ENCODE measurements at places on chromosomes 4 and X.

- DNase-seq, result peak; percentile 78
Observed at GRCh38 chr4:41506130-41506529, 31.8 kb upstream of the LIMCH1 start.

GRCh38 chr4:26692014-26692726 is 108.3 kb downstream of the TBC1D19 start:
- DNase-seq, result no peak

DNA sequence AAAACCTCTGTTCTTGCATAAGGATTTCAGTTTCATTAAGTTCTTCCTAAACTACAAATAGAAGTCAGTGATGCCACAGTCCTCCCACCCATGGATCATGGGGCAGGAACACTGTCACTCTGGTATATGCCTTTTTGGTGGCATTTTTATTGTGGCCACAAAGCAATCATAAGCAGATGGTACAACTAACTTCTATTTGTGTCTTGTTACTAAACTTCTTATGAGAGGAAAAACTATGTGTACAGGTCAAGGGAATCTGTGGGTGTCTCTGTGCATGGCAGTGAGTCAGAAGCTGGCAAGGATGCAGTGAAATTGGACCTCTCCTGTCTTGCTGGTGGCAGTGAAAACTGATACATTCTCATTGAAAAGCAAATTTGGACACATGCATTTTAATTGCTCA is 245.0 kb upstream of the GPC4 start:
- no peak for DNase-seq

GRCh38 chr4:72846280-72847111 is 223.0 kb downstream of the COX18 start:
- DNase-seq, result no peak

- DNase-seq, result no peak
Observed at GRCh38 chrX:9466736-9467135, 1.9 kb downstream of the TBL1X start.

DNA sequence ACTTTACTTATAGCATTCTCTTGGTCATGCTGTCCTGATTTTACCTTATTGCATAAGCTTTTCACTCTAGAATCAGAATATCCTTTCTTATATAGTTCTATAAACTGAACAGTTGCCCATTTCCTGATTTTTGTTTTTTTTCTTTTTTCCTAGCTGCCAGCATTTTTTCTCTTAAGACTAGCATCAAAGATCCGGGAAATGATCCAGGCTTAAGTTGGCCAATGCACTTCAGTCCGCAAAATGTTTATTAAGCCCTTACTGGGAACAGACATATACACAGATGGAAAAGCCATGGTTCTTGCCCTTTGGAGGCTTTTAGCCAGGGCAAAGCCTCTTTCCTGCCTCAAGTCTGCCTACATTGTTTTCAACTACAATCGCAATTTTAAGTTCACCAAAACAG is 10.1 kb upstream of the BMP2K start:
- no peak for DNase-seq

- DNase-seq, result no peak
Observed at GRCh38 chr4:2638730-2639129, 102.3 kb downstream of the FAM193A start.

DNA sequence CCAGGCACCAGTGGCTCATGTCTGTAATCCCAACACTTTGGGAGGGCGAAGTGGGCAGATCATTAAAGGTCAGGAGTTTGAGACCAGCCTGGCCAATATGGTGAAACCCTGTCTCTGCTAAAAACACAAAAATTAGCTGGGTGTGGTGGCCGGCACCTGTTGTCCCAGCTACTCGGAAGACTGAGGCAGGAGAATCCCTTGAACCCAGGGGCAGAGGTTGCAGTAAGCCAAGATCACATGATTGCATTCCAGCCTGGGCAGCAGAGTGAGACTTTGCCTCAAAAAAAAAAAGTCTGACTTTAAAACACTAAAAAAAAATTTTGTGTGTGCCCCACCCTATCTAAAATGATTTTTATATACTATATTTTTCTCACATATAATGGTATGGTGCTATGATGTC is 26.2 kb upstream of the TMEM192 start:
- no peak for DNase-seq

GRCh38 chr4:125428832-125429231 is 114.1 kb downstream of the FAT4 start:
- no peak for DNase-seq

DNA sequence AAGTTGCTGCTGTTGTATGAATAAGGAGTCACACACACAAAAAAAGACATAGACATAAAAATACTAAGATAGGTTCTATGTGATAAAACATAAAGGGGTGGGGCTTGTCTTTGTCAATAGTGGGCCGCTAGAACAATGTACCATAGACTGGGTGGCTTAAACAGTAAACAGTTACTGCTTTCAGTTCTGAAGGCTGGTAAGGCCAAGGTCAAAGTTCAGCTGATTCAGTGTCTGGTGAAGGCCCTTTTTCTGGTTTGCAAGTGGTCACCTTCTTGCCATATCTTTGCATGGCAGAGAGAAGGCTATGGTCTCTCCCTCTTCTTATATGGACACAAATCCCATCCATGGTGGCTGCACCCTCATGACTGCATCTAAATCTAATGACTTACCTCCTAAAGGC is 1980.7 kb downstream of the PCDH7 start:
- no peak for DNase-seq

DNA sequence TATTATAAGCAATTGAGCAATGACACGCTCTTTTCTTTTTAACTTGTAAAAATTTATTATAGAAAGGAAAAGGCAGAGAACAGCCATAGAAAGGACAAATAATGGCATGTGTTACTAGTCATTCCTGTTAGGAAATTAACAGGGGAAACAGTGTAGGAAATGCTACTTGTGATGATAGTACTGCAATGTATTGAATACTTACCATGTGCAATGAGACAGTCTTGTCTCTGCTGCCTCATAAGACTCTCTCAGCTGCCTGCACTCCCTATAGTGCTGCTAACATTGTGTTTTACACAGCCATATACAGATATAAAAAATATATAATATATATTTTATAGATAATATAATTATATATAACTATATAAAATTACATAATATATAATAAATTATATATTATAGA is 62.3 kb upstream of the SHOX start:
- no peak for DNase-seq

DNA sequence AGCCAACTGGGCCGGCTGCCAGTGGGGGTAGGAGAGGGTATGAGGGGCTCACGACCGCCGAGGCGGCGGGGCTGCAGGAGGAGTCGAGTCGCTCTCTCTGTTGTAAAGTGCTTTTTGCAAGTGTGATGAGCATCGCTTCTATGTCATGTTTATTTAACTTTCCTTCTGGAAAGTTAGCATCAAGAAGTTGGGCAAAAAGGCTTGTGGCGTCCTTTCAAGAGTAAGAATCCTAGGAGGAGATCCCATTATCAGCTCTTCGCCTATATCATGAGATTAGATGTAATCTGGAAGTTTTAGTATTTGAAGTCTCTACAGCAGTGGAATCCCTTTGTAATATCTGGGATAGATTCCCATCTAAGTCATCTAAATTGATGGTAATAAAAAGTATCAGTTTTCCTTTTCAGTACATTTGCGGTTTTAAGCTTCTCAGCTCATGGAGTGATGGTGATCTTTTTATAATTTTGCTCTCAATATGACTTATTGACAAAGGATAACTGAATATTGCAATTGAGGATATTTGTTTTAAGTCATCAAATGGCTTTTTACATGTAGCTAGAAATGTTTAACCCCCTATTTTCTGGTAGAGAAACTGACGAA is 1.7 kb downstream of the GALNT7 start:
- no peak for DNase-seq

GRCh38 chr4:107826421-107826980 is 1.8 kb downstream of the SGMS2 start:
- DNase-seq, result no peak

- DNase-seq, result peak; percentile 15
Observed at GRCh38 chr4:38759113-38759789, 23.5 kb downstream of the TLR10 start.

- DNase-seq, result no peak
Observed at GRCh38 chr4:39357002-39357401, 9.2 kb downstream of the RFC1 start.

- no peak for DNase-seq
Observed at GRCh38 chr4:158131027-158131426, 41.8 kb downstream of the GASK1B start.

- DNase-seq, result no peak
Observed at GRCh38 chrX:67353651-67354370, 190.0 kb upstream of the AR start.

DNA sequence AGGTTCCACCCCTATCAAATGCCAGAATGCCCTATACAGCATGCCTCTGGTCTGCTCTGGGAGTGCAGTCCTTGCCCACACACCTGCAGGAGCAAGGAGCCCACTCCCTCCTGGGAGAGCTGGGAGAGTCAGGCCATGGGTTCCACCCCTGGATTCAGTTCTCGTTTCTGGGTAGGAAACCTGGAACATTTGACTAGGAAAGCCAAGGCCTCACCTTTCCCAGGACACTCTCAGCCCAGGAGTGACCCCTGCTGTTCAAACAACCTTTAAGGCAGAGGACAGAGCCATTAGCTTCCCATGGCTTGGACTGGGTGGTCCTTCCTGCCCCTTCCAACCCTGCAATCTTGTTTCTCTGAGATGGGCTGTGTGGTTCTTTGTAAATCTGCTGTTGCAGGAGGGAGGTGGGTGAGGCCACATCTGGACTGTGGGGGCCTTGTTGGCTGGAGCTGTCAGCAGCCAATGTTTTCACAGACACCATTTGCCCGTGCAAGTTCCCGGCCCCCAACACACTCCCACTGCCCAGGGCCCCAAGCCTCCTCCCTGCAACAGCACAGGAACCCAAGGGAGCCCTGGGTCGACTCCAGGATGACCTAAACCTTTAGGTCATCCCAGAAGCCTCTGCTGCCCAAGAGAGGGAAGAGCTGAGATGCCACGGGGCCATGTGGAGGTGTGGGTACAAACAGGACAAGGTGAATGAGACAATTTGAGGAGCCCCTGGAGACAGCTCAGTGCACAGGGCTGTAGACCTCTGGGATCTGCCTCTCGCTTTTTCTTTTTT is 104.4 kb downstream of the PJA1 start:
- peak; percentile 23 for DNase-seq

DNA sequence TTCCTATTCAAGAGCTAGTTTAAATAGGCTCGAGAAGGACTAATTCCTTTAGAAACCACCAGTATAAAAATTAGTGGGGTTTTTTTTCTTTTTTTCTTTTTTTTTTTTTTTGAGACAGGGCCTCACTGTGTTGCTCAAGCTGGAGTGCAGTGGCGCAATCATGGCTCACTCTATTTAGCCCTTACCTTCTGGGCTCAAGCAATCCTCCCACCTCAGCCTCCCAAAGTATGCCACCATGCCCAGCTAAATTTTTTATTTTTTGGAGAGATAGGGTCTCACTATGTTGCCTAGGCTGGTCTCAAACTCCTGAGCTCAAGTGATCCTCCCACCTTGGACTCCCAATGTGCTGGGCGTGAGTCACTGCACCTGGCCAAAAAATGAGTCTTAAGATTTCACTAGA is 52.8 kb downstream of the APOO start:
- DNase-seq, result no peak

GRCh38 chr4:39020130-39020529 is 12.1 kb downstream of the TMEM156 start:
- no peak for DNase-seq

- no peak for DNase-seq
Observed at GRCh38 chrX:39487166-39487968, 610.4 kb downstream of the BCOR start.

GRCh38 chr4:109238746-109239145 is 63.7 kb downstream of the COL25A1 start:
- DNase-seq, result no peak

DNA sequence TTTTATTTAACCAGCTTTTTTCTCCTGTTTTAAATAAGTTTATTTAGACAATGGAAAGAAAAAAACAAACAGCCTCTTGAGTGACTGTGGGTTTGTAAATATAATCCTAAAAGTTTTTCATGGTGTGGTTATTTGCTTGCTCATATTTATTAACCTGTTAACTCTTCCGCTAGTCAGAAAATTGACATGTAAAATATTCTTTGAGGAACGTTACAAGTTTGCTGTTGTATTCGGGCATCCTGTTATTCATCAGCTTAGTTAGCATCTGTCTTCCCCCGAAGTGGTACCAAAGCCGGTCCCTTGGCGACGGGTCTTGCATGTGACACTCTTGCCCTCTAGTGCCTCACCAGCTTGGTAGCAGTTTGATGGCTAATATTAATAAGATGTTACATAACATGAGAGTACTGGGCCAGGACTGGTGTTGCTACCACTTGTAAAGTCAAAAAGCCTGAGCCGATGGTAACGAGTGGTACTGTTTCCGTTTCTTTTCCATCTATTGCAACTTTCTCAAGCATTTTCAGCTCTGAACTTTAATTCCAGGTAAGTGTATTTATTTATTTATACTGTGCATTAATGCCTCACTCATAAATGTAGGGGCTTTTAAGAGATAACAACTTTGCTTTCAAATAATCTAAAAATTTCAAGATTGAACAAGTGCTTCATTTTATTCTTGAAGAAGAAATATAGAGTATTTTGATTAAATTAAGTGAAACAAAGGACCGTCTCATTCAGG is at the start of gene NDST3:
Gene NDST3 (plus strand): TSS at position 434 of the 733 bp plus-strand sequence. CDS start 19,425 bp downstream, outside the sequence.
- DNase-seq, result peak; percentile 44

DNA sequence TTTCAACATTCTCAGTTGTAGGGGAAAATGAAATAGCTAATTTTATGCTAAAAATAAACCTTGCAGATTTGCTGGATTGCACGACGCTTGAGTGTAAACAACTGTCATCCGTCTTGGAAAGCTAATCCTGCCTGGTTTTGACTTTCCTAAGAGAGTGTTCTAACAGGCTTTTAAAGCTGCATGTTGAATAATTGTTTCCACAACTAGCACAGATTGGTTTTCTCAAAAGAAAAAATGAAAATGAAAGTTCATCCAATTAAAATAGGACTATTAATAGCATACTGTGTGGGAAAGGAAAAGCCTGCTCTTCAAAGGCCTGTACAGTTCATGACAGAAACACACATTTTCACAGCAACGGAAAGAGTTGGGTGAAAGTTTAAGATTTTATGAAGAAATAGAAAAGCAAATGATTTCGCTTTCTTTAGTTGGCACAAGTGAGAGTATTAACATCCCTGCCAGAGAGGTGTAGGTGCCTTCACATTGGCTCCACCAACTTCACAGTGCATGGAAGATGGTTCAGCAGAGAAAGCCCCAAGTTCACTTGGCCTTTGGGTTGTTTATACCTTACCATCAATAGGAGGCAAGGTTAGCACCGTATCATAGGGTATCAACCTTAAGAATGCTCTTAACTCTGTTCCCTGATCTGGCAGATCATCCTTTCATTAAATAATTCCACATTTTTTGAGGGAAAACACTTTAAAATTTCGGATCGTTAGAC is 140.0 kb upstream of the GUCY1A1 start:
- DNase-seq, result no peak

- DNase-seq, result peak; percentile 94
Observed at GRCh38 chrX:10014462-10015354, 47.5 kb downstream of the CLDN34 start.

Measured in A549 (cell line).